ENCODE measurements at places on chromosomes 5 and 9. TPM values are rescaled to one million over a fixed set of nuclear protein-coding genes. Genes with fewer than 3 reads are reported as not detected.

GRCh38 chr9:27117489-27118135 is 8.6 kb downstream of the TEK start:
- DNase-seq = no peak

The BTNL3 gene
- total RNA-seq = not detected

DNA sequence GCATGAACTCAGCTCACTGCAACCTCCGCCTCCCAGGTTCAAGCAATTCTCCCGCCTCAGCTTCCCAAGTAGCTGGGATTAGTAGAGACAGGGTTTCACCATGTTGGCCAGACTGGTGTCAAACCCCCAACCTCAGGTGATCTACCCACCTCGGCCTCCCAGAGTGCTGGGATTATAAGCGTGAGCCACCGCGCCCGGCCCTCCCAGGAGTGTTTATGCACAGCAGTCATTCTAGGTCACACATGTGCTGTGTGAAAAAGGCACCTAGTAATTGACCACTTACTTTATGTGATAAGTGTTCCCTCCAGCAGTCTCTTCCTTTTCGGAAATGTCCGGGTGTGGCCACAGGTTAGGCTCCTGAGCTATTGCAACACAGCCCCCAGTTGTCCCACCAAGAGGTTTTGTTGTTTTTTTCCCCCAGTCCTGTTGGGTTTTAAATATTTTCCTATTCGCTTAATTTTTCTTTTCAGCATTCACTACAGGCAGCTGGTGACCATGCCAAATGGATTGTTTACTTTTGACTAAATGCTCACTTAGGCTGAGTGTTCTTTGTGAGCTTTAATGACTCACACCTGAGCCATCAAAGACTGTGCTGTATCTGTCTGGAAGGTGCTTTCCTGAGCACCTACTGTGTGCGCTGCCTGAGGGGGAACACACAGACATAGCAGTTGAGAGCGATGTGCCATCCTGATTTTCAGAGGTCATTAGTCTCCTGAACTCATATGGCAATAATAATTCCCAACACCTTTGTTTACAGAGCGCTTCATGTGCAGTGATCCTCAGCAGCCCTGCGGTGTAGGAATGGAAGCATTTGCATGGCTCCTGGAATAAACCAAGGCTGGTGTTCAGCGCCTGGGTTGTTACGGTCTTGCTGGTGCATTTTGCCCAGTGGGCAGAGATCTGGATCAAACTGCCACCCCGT is 94.3 kb downstream of the MVB12B start:
- DNase-seq = no peak

The IRX4 gene
- total RNA-seq = 0.20 TPM

The HBEGF gene
- total RNA-seq = 2.5 TPM

- DNase-seq = no peak
Observed at GRCh38 chr5:150515446-150515845, 7.5 kb downstream of the NDST1 start.

DNA sequence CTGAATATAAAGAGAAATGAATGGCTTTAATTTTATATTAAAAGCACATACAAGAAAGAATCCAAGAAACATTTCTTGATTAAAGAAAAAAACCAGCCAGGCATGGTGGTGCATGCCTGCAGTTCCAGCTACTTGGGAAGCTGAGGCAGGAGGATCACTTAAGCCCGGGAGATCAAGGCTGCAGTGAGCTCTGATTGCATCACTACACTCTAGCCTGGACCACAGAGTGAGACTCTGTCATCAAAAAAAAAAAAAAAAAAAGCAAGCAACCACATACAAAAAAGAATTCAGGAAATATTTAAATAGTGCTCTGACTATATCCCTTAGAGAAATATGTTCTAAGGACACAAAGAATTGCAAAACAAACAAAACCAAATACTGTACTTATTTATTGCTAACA is 2.5 kb upstream of the PLAC8L1 start:
- DNase-seq = no peak

DNA sequence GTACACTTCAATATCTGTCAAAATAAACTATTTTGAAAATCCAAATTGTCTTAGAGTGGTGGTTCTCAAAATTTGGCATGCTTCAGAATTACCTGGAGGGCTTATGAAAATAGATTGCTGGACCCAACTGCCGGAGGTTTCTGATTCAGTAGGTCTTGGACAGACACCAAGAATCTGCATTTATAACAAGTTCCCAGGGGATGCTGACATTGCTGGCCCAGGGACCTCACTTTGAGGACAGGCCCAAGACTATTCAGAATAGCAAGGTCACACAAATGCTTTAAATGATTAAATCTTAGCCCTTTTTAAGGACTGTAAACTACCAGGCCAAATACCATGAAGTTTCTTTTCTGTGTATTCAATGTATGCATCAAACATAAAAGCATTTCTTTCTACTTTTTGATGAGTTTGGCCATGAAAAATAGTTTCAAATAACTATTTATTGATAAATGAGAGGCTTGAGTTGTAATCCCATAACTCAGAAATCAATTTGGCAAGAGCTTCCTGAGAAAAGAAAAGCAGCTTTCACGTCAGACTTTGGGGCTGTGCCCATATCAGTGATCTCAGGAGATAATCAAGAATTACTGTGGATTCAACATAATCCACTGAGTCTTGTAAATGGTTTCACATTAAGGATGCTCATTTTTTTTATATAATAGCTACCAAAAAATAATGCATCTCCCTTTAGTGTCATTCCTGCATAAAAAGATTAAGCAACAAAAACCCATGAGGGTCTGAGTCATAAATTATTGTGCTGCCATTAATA is 191.4 kb downstream of the FRMD3 start:
- no peak for DNase-seq

DNA sequence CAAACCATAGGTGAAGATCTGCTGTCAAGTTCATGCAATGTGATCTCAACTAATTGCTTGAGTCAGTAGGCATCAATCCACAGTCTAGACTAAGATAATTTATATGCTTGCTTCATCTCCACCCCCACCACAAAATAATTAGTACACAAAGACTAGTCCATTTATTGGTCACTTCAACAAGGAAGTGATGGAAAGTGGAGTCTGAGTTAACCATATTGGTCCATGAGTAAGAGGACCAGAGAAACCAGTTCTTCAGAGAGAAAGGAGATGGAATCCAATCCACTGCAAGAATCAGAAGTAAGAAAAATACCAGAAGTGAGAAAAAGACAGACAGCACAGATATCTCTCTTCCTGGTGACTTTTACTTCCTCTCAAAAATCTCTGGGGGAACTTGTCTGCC is 366.5 kb downstream of the CHSY3 start:
- no peak for DNase-seq

DNA sequence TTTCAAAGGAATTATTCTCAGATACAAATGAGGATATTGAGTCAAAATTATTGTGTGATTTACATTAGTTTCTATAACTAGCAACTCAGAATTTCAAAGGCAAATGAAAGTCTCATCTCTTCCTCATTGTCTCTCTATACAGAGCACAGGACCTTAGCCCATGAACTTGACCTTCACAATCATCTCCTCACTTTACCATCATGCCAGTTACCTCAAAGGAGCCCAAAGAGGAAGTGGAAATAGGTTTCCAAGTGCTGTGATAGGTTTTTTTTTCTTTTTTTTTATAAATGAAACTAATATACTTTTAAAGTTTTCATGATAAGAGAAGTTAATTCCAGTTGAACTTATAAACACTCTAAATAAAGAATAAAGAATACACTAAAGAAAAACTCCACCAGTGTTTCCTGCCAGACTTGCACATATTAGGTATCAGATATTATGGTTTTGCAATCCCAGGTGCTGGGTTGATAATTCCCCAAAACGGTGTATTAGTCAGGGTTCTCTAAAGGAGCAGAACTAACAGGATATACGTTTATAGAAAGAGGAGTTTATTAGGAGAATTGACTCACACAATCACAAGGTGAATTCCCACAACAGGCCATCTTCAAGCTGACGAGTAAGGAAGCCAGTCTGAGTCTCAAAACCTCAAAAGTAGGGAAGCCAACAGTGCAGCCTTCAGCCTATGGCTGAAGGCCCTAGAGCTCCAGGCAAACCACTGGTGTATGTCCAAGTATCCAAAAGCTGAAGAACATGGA is 50.1 kb upstream of the ADAMTS16 start:
- DNase-seq = no peak

DNA sequence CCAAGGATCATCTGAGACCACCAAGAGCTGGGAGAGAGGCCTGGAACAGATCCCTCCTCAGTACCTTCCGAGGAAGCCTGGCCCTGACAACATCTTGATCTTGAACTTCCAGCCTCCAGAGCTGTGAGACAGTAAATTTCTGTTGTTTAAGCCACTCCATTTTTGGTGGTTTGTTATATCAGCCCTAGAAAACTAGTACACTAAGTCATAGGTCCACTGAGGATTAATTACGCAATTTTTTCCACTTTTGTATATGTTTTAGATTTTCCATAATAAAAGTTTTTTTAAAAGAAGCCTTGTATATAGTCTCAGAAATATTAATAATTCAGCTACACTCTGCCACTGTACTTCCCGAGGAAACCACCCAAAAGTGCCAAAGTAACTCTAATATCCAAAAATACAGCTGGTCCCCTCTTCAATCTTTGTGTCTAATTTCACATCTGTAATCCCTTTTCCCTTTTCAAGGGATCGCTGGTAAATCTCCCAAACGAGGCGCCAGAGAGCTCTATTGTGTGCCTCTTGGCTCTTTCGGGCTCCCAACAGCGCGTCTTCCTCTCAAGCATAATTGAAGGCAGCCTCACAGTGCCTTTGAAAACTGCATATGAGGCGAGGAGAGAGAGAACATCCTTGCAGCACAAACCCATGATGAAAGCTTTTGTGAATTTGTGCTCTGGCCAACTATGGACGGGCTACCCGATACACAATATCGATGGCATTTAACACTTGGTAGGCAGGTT is 32.7 kb downstream of the PRUNE2 start:
- no peak for DNase-seq

The IFNB1 gene
- total RNA-seq = not detected

DNA sequence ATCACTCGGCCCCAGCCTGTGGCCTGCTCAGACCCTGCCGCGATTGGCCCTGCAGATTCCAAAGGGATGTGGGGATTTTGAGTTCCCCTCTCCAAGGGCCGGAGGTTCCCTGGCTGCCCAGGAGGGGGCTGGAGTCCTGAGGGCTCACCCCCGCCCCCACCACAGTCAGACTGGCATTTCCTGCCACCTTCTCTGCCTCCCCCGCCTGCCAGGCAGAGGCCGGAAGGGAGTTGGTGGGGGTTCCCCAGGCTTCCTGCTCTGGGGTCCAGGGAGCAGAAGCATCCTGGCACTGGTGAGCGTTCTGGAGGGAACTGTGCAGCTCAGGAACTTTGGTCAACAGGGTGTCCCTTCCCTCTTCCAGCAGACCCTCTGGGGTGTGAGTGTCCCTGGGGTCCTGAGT is 70.6 kb downstream of the RXRA start:
- DNase-seq = no peak

- DNase-seq = no peak
Observed at GRCh38 chr5:127758766-127759283, 55.6 kb downstream of the CCDC192 start.

GRCh38 chr5:139417214-139417613 is 13.3 kb upstream of the SPATA24 start:
- no peak for DNase-seq

- no peak for DNase-seq
Observed at GRCh38 chr9:122029898-122030297, 63.2 kb downstream of the TTLL11 start.

- no peak for DNase-seq
Observed at GRCh38 chr5:177539411-177539810, 15.0 kb downstream of the FAM193B start.

DNA sequence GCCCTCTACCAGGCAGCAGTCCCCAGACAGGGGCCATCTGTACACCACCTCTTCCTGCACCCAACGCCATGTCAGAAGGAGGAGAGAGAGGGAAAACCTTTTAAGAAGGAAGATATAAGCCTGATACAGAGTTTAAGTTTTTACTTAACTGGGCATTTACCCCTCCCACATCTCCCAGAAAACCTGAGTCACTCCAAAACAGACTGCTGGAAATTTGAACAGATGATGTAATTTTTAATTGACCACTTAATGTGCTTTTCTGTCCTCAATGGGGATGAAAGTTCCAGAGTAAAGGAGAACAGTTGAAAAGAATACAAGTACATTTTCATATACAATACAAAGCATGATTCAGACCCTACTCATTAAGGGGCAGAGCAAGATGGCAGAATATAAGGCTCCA is 63.9 kb downstream of the TTC39B start:
- DNase-seq = no peak

The NKD2 gene
- total RNA-seq = 41.7 TPM

GRCh38 chr5:35828082-35828598 is 28.6 kb upstream of the IL7R start:
- no peak for DNase-seq

GRCh38 chr5:166595274-166595951 is 1696.0 kb upstream of the WWC1 start:
- DNase-seq = no peak

- no peak for DNase-seq
Observed at GRCh38 chr5:74212336-74212735, 428.2 kb downstream of the ENC1 start.

GRCh38 chr9:106956971-106957370 is 94.0 kb downstream of the ZNF462 start:
- no peak for DNase-seq

- DNase-seq = no peak
Observed at GRCh38 chr5:43386960-43387362, 25.2 kb downstream of the CCL28 start.

DNA sequence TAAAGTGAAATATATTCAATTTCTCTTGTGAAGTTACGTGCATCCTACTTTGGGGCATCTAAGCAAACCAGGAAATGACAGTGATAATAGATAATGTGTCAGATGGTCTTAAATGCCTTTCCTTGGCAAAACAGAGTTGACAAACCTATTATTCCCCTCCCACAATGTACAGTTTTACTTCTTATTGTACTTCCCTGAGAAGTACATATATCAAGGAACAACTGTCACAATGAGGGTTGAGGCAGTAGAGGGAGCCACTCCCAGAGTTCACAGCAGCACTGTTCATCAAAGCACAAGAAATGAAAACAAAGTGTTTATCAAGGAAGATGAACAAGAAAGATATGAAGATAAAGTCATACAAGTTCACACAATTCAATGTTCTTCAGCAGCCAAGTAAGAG is 41.1 kb downstream of the ELAVL2 start:
- no peak for DNase-seq

- DNase-seq = no peak
Observed at GRCh38 chr5:143672806-143673205, 139.2 kb upstream of the HMHB1 start.

The HTR4 gene
- total RNA-seq = not detected

- peak; percentile 40 for DNase-seq
Observed at GRCh38 chr9:100322954-100323536, 29.7 kb downstream of the TEX10 start.
